ENCODE measurements at places on chromosomes 1 and 21.

GRCh38 chr1:116666187-116667077, 1.1 kb downstream of the IGSF3 start:
- DNase-seq = no peak

DNA sequence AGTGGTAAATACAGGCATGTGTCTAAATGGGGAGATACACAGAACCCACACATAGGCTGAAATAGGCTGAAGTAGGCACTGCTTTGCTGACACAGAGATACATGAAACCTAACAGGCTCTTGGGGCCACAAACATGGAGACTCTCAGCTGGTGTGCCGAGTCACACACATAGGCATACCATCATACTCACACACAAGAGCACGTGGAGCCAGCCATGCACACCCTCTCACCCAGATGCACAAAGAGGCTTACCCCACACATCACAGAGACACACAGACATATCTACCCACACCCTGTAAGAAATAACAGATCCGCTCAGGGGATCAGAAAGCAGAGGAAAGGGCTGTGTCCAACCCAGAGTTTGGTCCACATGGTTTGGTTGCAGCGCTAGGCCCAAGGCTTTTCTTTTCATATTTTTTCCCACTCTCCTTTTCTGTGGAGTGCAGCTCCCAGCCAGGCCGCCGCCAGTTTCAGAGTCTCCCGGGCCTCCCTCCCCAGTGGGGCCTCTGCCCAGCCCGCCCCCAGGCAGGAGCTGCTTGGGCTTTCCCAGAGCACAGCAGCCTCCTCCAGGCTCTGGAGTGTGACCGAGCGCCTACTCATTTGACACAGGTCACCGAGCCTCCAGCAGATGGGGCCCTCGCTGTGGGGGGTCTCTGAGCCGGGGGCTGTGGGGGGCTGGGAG, 3.9 kb upstream of the POU3F1 start:
- no peak for DNase-seq

GRCh38 chr1:52125736-52126359, 16.0 kb upstream of the ZFYVE9 start:
- no peak for DNase-seq

- no peak for DNase-seq
Measured at GRCh38 chr1:27868932-27869718, 3.2 kb upstream of the THEMIS2 start.

DNA sequence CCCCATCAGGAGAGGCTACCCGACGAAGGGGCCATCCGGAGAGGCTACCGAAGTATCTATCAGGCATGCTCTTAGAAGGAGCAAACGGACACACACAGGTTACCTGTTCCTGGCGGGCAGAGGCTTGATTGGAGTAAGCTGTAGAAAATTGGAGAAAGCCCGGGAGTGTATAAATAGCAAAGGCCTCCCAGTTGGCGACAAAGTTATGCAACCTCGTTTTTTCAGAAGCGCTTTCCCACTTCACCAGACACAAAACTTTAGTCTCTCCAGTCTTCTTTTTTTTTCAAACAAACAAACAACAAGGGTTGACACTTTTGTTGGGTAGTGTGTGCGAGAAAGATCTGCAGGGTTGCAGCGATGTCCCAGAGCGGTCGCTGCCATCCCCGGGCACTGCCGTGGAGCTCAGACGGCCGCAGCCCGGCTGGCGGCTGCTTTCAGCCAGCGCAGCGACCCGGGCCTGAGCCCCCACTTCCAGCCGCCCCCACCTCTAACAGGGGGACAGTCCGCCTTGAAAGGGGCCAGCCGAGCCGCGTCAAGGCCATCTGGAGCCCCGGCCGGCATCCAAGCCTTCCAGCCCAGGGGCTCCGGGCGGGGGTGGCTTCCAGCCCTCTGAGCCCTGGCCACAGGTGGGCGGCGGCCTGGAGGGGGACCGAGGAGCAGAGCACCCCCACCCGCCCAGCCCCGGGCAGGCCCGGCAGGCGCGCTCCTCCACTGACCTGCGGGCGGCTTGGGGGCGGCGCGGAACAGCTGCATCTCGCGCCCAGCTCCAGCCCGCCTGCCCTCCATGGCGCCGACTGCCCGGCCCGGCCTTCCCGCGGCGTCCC, 616 bp downstream of the MCOLN3 start:
- DNase-seq = no peak

GRCh38 chr1:56728964-56729363, 83.8 kb downstream of the PRKAA2 start:
- DNase-seq = no peak

DNA sequence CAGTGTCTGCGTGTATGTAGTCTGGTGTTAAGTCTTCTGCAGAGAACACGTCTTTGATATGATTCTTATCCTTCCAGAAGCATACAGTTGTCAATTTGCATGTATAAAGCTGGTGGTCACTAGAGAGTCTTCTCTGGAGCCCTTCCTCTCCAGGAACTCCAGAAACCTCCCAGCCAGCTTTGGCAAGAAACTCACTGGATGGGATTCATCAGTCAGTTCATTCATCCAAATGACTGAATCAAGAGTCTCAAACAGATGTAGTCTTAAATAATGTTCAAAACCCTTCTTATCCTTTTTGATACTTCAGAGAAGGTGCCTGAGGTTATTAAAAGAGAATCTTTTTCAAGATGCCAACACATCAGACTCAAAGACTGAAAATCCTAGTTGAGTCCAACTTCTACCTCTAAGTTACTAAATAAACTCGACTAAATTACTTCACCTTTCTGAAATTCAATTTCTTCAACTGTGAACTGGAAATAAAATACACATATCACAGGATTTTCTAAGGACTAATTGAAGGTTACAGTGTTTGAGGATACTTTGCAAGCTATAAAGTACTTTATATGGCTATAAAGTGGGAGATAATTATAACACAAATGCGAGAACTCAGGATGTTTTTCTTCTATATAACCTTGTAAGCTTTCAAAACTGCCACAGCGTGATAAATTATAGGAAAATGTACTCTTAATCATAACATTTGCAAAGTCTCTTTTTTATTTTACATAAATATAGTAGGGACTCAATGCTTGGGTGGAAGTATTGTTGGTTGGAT, 252.4 kb downstream of the FGGY start:
- no peak for DNase-seq

DNA sequence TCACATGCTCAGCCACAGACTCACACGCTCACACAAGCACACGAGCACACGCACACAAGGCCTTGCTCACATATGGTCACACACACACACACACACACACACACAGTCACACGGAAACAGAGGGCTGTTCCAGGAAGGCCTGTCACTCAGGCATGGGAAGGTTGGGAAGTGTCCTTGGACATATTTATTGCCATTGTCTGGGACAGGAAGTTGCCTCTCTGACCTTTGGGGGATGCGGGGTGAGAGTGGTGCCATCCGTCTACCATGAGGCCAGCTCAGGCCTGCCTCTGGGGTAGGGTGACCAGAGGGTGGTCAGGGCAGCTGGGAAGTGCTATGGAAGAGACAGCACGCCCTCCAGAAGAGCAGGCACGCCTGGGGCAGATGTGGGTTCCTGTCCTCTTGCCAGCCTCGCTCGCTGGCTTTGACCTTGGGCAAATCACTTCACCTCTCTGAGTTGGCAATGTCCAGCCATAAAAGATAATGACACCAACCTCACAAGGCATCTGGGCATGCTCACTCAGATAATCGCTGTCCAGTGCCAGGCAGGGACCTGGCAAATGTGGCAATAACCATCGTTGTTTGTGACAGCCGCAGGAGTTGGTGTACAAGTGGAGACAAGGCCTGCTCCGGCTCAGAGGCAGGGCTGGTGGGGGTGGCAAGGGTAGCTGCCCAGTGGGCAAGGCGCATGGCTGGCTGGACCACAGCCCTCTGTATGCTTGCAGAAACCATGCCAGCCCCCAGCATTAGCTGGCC, 8.0 kb upstream of the GUCA2A start:
- no peak for DNase-seq

Measured in NCI-H1092 (cell line).